ENCODE measurements at places on chromosomes 6 and 20.

- DNase-seq = no peak
Observed at GRCh38 chr6:149935246-149935645, 6.6 kb upstream of the ULBP2 start.

DNA sequence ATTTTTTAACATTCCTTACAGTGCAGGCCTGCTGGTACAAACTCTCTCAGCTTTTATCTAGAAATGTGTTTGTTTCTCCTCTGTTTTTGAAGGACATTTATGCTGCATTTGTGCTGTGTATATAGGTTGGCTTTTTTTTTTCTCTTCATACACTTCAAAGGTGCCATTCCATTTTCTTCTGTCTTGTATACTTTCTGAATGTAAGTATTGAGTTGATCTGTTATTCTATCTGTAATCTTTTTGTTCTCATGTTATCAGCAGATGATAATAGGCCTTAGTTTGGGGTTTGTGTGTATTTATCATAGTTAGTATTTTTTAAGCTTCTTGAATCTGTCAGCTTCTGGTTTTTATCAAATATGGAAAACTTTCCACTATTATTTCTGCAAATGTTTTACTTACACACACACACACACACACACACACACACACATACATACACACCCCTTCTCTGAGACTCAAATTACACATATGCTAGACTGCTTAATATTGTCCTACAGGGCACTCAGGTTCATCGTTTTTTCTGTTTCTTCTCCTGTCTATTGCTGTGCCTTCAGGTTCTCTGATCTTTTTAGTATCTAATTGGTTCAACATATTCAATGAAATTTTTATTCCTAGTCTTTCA is 74.6 kb downstream of the RPP40 start:
- no peak for DNase-seq

DNA sequence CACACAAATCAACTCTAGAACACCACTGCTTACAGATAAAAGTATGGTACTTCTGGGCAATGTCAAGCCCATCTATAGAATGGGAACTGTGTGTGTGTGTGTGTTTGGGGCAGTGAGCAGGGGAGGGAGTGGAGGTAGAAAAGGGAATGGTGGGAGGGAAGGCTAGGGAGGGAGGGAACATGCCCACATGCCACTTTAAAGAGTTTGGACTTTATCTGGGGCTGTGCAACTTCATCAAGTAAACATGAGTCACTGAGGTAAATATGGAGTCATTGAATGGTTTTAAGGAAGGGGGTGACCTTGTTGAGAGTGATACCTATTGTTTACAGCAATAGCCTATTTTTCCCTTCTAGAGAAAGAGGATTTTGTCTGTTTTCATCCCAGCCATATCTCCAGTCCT is 22.5 kb upstream of the RNGTT start:
- no peak for DNase-seq

GRCh38 chr6:47071681-47072080 is 29.5 kb upstream of the ADGRF1 start:
- no peak for DNase-seq

GRCh38 chr6:151009576-151009975 is 144.1 kb downstream of the MTHFD1L start:
- DNase-seq = no peak

DNA sequence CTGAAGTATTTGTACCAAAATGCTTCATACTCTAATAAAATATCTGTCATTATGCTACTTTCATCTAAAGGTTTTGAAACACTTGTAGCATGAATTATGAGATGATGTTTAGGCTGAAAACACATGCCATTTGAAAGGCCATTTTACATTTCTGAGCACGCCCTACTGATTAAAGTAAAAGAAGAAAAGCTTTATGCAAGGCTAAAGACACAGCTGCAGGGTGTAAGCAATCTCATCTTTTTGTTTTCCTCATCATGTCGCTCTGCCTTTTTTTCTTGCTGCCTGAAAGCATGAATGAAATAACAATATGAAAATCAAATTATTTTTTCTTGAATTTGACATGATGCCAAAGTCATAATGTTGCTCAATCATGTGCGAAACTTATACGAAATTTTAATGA is 148.6 kb upstream of the ARG1 start:
- DNase-seq = no peak

DNA sequence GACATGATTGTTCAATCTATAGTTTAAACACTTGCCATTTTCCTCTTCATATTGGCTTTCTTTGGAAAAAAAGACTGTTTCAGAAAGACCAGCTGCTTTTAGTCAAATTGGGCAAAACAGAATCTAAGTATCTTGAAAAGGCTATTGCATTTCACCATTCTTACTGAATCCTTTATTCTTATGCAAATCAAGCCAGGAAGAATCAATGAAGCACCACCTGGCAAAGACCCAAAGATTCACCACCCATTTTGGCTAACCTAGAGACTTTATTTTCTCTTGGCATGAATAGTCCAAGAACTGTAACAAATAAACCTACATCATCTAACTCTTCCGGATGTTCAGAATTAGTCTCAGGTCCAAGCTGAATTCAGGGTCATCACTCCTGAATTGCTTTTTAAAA is 71.3 kb upstream of the EYA4 start:
- DNase-seq = no peak

DNA sequence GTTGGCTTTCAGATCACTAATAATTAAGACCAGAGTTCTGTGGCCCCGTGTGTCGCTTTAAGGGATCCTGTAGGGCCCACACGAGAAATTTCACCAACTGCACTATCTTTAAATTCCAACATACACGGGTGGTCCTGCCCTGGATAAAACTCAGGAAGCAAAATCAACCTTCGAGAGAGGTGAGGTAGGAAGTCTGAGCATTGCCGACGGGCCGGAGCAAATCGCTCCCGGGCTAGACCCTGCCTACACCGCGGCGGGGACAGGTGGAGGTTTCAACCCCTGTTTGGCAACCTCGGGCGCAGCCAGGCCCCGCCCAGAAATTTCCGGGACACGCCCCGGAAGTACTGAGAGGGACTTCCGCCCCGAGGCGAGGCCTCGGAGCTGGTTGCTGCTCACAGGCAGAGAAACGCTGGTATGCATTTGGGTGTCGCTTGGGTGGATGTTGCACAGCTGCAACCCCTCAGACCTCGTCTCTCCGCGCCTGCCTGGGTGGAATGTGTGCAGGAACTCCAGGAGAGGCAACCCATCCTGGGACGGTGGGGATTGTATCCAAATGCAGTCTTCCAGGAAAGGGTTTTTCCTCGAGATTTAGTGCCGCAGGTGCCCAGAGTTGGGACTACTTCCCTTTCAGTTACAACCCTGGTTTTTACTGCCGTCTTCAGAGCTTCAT is 19.9 kb downstream of the ZKSCAN8 start:
- DNase-seq = peak; percentile 7

DNA sequence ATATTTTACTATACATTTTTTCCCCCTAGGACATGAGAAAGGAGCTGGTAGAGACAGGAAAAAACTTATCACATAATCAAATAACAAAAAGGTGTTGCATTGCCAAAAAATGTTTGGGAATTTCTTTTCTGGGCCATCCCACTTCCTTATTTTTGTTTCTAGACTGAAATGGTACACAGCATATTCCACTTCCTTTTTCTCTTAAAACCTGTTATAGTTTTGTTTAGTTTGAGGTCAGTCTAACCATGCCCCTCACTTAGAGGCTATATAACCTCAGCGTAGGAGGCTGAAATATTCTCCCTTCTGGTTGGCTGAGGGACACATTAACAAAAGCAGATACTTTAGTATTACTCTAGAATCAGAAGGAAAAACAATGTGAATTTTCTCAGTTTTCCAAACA is 323.9 kb downstream of the GJA1 start:
- DNase-seq = no peak

GRCh38 chr20:40565001-40565681 is 123.9 kb downstream of the MAFB start:
- DNase-seq = no peak

GRCh38 chr6:108799354-108799717 is 48.9 kb upstream of the ARMC2 start:
- no peak for DNase-seq

DNA sequence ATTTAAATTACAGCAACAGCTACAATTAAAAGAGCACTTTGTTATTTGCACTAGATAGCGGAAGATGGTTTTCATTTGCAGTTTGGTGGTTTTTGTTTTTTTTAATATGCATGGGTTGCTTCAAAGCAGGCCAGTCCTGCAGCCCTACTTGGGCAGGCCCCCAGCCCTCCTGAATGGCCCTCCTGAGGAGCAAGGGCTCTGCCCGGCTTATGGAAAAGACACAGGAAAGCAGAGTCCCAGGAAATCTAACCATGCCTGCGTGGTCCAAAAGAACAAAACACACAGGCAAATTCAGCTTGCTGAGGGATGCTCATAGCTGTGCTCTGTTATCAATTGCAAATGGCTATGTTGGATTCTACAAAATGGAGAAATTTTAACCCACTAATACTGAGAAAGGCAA is 371.1 kb upstream of the ARID1B start:
- DNase-seq = no peak

DNA sequence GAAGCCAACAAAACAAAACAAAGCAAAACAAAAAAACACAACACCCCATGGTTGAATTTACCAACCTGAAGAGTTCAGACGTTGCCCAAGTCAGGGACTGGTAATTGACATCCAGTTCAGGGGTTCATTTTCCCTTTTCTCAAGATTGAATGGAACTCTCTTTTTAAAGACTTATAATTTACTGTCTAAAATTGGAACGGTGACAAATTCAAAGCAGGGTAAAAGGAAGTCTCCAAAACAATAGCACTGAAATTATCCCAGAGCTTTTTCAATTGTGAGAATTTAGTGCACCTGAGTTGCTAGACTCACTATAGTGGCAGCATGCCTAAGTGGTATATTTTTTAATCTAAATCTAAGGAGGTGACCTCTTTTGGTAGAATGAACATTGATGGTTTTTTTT is 90.9 kb upstream of the PREP start:
- DNase-seq = no peak

DNA sequence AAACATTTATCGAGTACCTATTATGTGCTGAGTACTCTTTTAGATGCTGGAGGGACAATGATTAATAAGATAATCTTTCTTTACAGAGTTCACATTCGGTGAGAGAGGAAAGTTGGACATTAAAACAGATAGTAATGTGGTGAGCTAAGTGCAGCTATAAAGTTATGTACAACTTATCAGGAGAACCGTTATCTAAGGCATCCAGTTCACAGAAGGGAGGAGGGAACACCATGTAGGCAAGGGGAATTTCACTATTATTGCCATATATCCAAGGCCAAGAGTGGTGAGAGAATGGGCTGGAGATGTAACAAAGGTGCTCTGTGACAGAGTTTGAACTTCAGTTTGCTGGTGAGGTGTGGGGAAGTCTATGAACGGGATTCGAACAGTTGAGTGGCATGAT is 105.8 kb downstream of the CARMIL1 start:
- no peak for DNase-seq

DNA sequence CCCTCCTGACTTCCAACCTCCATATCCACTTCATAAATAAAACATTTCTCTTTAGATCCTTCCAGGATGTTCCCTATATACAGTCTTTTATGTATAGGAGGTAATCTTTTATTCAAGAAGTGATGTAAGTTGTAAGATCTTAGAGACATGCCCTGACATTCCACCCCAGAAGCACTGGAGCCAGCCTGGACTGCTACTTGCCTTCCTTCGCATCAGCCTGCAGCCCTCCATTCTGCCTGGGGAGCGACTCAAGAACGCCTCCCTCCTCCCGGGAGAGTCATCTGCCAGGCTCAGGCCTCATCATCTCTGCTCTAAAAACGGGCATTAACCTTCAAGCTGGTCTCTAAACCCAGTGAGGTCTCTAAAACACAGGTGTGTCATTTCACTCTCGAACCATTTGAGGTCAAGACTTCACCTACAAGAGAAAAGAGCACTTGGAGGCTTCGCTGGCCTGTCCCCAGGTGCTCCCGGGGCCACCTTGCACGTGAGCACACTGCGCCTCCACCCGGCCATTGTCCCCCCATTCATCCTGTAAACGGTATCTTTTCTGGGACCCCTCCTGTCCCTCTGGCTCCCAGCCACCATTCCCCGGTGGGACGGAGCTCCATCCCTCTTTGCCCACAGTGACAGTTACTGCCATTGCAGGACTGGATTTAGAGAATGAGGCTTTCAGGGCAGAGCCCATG is 107.5 kb upstream of the PDE10A start:
- DNase-seq = no peak

DNA sequence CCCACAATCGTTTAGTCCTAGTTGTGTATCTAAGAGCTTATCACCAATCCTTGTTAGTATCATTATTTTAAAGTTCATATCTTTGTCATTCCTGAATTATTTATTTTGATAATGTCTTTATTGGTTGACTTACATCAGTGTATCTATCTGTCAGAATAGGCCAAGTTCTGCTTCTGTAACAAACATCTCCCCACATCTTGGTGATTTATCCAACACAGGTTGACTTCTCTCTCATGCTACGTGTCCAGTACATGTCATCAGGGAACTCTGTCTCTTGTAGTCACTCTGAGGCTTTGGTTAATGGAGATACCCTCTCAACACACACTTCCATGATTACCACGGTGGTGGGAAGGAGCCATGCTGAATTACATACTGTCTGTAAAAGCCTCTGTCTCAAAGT is 38.4 kb downstream of the BANF2 start:
- no peak for DNase-seq

- DNase-seq = no peak
Observed at GRCh38 chr6:156747715-156748114, 29.5 kb upstream of the ARID1B start.

DNA sequence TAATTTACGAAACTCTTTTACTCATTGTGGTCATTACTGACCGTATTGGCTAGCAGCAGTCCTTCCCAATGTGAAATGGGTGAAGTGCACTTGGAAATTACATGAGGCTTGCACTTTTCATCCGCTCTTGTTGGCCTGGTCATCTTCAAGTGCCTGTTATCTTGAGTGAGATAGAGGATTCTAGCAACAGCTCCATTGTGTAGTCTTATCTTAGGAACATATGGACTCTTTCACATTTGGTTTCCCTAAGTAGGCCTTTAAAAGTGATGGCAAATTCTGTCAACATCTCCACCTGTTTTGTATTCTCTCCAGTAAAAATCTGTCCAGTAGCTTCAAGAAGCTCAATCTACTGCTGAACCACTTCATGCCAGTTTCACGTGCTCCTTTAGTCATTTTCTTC is 114.8 kb upstream of the MARCKS start:
- no peak for DNase-seq

GRCh38 chr6:167872538-167873210 is 46.0 kb downstream of the AFDN start:
- no peak for DNase-seq

All from HuH-7.5 (cell line).